ENCODE measurements at places on chromosomes 1 and 21. TPM values are rescaled to one million over a fixed set of nuclear protein-coding genes. Genes with fewer than 3 reads are reported as not detected.

- DNase-seq, result no peak
Measured at GRCh38 chr21:25080141-25080540, 527.1 kb downstream of the MRPL39 start.

GRCh38 chr21:41805038-41805437 is 38.2 kb upstream of the RIPK4 start:
- no peak for DNase-seq

GRCh38 chr1:78254517-78254916 is 208.8 kb downstream of the GIPC2 start:
- DNase-seq, result peak; percentile 39

Gene CDC14A
- total RNA-seq, result 15.5 TPM

Measured in HT-29 (cell line).